ENCODE measurements at places on chromosomes 6 and 20.

DNA sequence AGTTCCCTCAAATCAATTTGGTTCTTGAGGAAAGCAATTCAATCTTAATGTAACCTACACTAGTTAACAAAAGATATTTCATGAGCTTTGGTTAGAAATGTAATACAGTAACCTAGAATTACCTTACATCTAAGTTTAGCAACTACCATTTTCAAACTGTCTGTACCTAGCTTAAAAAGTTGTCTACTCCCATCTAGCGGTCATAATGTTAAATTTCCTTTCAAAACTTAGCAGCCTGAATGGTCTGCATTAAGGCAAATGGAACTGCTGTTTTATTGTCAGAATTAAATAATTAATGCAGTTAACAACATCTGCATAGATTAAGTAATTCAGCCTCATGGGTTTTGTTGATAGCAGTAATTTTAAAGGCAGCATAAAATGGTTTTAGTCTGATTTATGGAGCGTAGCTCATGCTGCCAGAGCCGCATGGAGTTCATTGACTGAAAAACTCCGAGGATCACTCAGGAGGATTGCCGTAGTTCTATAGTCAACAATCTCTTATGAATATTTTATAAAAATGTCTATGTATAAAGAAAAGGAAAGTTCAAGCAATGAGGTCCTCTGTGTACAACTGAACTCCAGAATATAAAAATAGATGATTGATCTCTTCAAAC, 485.4 kb upstream of the MANEA start:
- DNase-seq = no peak

GRCh38 chr6:131045139-131045538, 17.9 kb downstream of the EPB41L2 start:
- DNase-seq = no peak

GRCh38 chr6:88238901-88239300, 72.8 kb upstream of the CNR1 start:
- no peak for DNase-seq

DNA sequence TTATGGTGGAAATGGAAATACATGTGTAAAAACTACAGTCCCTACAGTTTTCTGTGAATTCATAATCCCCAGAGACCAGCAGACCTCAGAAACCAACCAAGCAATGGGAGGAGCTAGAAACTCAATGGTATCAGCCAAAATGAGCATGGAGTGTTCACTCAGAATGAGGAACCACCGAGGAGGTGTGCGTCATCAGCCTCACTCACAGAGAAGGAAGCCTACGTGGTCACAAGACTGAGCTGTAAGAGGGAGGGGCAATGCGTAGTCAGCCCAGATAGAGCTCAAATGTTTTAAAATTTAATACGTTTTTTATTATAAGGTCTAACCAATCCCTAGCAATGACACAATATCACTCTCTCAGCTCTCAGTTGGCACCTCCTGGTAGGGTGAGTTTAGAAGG, 17.4 kb downstream of the MYLK4 start:
- peak; percentile 3 for DNase-seq

DNA sequence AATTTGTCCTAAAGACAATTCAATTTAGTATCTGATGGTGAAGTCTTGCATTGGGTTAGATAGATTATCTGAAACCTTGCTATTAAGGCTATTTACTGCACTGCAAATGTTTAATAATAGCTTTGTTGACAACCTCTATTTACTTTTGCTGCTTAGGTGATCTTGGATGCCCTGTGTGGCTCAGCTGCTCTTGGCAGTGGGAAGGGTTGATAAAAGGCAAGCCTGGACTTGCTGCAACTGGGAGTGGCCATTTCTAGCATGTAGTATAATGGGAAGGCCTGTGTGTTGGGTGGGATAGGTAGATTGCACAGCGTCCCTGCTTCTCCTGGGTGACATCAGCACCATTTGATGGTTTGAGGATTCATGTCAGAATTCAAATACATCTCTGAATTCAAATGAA, 49.1 kb downstream of the ARMC2 start:
- DNase-seq = no peak

DNA sequence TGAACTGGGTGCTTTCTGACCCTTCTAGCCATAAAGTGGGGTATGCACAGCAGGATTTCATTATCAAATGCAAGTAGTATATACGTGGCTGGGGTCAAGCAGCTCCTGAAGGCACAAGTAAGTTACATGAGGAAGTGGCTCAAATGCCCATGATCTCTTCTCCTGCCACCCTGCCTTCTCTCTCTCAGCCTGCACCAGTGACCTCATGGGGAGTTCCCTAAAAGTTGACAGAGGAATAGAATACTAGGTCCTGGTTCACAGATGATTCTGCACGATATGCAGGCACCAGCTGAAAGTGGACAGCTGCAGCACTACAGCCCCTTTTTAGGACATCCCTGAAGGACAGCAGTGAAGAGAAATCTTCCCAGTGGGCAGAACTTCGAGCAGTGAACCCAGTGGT, 282.0 kb downstream of the BCKDHB start:
- no peak for DNase-seq

DNA sequence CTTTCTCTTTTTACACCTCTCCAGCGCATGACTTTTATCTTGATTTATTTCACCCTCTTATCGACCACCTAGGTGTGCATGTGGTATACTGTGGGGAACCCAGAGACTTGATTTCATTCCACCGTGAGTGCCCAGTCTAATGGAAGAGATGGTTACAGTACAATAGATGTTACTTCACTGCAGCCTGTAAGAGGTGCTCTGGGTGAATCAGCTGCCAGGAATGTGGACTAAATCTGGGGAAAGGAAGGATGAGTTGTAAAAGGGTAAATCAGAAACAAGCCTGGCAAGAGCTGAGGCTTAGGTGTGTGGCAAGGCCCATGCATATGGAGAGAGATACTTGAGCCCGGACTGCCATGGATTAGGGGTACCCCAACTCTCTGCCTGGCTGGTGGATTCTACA, 7.4 kb downstream of the STK35 start:
- no peak for DNase-seq

- DNase-seq = no peak
Measured at GRCh38 chr6:127630800-127631199, 53.8 kb downstream of the C6orf58 start.

GRCh38 chr6:100173211-100173610, 179.2 kb upstream of the MCHR2 start:
- DNase-seq = no peak

- DNase-seq = no peak
Measured at GRCh38 chr6:57248311-57248895, 26.3 kb upstream of the RAB23 start.

- no peak for DNase-seq
Measured at GRCh38 chr20:40265825-40266533, 423.1 kb downstream of the MAFB start.

DNA sequence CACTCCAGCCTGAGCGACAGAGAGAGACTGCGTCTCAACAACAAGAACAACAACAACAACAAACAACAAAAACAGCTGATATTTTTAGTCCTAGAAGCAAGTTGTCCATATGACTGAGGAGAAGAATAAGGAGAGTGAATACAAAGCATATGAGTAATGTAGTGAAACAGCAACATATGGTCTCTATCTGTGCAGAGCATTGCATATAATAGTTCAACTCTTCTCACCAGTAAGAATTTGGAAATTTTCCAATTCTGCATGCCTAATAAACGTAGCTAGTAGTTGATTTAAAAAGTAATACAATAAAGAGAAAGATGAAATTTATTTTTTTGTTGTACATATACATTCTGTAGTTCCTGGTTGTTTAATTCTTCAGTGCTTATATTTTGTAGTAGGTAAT, 129.7 kb upstream of the FAM83B start:
- no peak for DNase-seq

DNA sequence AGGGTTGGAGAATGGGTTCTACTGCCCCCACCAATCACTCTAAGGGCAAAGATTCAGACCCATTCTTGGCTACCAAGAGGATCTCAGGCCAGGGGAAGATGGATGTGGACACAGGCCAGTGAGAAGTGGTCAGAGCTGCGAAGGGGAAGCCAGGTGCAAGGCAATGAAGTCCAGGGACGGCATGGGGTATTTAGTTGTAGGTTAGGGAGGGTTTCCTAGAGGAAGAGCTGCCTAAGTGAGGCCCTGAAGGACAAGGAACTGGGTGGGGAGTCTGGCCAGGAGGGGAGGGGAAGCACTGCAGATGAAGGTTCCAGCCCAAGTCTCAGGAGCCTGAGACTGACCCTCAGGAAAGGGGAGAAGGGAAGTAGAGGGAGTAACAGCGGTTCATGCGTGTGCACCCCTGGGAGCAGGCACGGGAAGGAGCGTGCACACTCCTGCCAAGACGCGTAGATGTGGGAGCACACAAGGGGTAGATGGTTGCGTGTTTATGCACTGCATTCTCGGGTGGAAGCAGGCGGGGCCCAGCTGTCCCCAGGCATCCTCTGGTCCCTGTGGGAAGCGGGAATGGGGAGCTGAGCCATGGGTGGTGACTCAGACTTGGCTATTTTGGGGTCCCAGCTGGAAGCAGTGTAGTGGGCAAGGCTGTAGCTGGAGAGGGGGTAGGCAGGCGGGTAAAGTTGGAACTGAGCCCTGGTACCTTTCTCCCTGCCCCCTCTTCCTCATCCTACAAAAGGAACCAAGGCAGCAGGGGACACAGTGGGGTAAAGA, 3.3 kb downstream of the ACTL10 start:
- no peak for DNase-seq

GRCh38 chr6:148533309-148534107, 190.9 kb downstream of the SASH1 start:
- DNase-seq = no peak

Measured in CD4-positive, alpha-beta T cell treated with Interleukin-6 for 4 hours (primary cell).